ENCODE measurements at places on chromosomes 6 and 20.
A peak's percentile ranks its signal among the peaks of the same experiment; 100 is the strongest.

GRCh38 chr6:158911746-158912480 is 88.1 kb downstream of the RSPH3 start:
- DNase-seq: no peak

DNA sequence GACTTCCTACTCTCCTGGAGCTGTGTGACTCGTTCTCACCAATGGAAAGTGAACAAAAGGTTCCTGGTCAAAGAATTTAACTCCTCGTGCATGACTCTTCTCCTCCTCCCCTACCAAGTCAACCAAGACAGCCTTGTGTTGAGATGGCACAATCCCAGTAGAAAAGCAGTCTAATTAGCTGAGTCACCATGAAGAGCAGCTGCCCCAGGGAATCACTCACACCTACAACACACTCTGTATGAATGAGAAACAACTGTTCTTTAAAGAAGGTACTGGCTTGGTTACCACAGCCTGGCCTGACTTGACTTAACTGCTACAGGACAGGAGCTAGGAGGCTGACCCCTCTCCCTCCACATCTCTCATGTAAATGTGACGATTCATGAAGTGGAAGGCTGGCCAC is 2.9 kb upstream of the HLA-DOB start:
- DNase-seq: no peak

DNA sequence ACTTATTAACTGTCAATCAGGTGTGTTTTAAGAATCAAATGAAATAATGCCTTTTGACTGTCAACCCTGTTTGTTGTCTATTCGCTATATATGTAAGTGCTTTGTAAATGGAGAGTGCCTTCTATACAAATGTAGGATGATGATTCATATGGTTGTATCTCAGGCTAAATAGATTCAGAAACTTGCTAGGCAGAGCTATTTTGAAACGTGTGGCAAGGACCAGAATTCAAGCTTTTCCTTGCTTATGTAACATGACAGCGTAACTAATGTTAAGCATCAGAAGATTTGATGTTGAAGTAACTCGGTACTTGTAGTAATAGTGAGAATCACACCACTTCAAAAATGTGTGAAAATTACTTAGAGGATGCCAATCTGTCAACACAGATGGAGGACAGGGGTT is 3.4 kb downstream of the OGFRL1 start:
- no peak for DNase-seq

DNA sequence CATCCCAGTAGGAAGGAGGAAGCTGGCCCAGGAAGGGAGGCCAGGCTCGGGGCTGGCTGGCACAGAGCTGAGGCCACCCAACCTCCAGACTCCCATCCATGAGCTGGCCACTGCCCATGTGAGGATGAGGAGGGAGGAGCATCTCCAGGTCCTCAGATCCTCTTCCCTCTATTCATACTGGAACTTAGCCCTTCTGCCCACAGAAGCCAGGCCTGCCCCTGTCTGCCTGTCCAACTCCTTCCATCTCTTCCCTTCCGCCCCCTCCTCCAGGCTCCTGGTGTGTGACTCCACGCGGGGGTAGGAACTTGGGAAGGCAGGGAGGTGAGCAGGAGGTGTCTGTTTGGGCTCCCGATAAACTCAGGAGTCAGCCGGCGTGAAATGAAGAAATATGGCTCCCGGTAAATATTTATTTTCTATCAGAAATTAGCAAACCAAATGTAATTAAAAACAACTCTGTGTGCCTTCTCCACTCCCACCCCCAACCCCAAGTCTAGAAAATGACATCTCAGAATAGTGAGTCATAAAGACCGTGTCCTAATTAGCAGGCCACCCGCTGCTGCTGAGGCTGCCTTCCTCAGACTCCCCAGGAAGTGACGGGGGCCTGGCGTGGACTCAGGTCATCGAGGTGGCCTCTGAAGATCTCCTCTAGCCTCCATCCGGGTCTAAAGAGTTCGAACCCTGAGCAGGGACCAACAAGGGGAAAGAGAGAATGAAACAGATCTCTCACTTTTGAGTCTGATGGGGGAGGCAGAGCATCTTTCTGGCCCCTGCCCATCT is 81.9 kb downstream of the MDGA1 start:
- no peak for DNase-seq

DNA sequence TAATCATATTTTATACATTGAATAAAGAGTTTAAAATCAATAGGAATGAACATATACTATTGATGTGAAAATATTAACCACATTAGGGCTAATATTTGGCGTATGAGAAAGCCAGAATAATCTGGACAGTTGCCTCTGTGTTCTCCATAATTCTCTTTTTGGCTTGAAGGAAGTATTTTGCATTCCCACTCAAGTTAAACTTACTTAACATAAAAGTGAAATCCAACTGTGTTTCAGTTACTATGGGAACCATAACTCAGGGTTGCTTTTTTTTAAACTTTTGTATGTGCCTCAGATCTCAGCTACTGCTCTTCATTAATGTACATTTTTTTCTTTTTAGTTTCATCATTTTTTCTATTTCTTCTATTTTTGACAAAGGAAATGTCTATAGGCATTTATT is 479.8 kb downstream of the NKAIN2 start:
- DNase-seq: no peak

GRCh38 chr6:39153766-39154397 is 38.9 kb upstream of the SAYSD1 start:
- DNase-seq: no peak

DNA sequence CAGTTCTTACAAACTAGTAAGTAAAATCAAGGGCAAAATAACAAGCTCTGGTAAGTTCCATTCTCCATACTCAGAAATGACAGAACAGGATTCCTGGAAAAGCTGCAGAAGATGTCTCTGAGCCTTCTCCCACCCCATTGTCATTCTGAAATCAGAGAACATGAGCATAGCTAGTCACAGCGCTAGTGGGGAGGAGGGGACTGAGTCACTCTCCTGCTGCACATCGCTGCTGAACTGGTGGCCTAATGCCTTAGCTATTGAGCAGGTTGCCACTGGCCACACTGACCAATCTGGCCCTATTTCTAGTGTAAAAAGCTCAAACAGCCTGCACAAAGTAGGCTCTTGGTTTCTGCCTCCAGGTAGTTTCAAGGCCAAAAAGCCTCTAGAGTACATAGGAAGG is 26.1 kb upstream of the RIPPLY2 start:
- DNase-seq: no peak

DNA sequence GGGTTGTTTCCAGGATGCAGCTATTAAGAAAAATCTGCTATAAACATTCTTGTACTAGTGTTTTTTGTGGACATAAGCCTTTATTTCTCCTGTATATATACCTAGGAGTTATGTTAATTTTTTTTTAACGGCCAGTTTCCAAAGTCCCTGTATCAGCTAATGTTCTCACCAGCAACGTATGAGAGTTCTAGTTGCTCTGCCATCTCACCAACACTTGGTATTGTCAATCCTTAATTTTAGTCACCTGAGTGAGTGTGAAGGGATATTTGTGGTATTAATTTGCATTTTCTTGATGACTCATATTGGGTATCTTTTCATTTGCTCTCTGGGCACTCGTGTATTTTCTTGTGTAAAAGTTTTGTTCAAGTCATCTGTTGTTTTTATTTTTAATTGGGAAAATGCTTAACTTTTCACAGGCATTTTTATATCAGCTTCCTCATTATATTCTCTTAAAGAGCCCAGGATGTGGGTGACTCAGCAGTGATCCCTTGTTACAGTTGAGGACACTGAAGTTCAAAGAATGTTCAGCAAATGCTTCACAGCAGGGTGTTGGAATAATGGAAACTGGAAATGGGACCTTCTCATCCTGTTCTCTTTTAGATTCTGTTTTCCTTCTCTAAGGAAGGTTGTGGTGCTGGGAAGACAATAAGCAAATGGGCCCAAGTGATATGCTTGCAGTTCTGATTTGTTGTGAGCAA is 211.7 kb upstream of the PRND start:
- no peak for DNase-seq

GRCh38 chr6:5729813-5730517 is 276.8 kb downstream of the NRN1 start:
- no peak for DNase-seq

GRCh38 chr6:166029506-166029905 is 138.1 kb downstream of the TBXT start:
- DNase-seq: no peak

DNA sequence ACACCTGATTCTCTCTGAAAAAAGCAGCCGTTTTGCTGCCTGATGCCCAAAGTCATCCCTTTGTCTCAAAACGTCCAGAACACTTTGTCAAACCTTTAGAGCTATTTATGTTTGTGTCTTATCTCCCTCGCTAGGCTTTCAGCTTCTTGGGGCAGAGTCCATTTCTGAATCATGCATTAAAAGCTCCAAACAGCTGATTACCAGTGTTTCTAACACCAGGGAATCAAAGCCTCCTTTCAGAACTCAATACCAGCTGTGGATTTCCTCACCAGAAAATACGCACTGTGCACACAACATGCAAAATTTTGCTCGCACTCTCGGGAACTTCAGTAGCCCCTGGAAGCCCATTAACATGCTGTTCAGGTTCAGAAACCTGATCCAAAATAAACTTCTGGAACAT is 333.3 kb downstream of the HACE1 start:
- DNase-seq: no peak

DNA sequence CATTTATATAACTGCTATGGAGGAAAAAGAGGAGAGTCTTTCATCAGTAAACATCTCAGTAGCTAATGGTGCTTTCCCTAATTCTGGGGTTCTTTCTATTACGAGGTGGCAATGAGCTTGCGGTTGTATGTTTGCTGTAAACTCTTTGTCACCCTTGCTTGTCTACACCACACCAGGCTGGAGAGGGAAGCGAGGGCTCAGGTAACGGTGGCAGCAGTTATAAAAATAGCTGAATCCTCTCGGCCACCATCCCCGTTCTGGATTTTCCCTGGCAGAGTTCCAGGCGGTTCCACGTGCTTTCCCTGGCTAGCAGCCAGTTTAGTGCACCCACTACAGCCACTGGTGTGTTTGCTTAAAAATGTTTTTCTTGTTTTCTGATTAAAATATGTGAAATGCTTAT is 39.0 kb downstream of the MAS1 start:
- peak; percentile 41 for DNase-seq

DNA sequence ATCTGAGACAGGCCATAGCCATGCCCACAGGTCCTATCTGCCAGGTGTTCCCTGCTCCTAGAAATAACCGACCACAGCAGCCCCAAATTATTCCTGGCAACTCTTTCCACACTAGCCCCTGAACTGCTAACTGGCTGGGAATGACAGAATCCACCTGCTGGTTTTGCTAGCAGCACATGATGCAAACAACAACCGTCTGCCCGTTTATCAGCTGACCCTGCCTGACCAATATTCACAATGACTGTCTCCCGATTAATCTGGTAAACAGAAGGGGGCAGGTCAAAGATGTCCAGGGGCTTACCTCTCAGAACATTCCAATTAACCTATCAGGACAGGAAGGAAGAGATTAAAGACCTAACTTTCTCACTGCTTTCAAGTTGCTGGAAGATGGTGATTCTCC is 101.5 kb downstream of the NRSN1 start:
- no peak for DNase-seq

DNA sequence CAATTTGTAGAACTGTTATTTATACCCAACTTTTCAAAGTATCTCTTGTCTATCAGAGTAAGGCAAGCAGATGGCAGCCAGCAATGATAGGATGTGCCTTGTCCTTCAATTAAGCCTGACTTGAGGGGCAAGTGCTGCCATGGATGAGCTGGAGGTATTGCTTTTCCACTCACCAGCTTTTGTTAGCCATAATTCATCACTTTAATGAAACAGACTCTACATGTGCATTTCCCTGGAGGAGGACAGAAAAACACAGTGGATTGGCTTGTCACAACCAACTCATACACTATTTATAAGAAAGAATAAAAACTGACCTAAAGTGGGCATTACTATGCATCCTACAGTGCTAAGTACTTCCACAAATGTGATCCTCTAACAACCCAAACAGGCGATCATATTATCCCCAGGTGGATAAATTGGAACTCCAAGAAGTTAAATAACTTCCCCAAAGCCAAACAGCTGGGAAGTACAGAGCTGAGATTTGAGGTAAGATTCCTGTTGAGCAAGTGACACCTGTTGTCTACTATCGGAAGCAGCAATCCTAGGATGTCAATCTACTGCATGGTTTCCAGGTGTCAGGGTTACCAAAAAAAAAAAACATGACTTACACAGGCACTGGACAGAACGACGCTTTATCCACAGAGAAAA is 73.9 kb upstream of the NRSN1 start:
- no peak for DNase-seq

GRCh38 chr6:15561447-15562199 is 101.2 kb downstream of the DTNBP1 start:
- no peak for DNase-seq

DNA sequence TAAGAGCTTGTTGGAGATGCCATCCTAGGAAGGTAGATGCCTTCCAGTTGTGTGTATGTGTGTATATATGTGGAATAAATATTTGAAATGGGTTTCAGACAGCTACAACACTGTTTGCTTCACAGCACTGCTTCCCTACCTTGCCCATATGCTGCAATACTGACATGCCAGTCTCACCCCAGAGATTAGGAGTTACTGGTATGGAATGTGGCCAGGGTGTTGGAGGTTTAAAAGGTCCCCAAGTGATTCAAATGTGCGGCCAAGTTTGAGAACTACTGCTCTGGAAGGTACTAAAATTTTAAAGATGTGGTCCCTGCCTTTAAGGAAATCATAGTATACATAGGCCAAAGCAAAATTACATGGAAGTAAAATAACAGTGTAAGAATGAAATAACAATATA is 39.5 kb downstream of the BCKDHB start:
- DNase-seq: no peak

DNA sequence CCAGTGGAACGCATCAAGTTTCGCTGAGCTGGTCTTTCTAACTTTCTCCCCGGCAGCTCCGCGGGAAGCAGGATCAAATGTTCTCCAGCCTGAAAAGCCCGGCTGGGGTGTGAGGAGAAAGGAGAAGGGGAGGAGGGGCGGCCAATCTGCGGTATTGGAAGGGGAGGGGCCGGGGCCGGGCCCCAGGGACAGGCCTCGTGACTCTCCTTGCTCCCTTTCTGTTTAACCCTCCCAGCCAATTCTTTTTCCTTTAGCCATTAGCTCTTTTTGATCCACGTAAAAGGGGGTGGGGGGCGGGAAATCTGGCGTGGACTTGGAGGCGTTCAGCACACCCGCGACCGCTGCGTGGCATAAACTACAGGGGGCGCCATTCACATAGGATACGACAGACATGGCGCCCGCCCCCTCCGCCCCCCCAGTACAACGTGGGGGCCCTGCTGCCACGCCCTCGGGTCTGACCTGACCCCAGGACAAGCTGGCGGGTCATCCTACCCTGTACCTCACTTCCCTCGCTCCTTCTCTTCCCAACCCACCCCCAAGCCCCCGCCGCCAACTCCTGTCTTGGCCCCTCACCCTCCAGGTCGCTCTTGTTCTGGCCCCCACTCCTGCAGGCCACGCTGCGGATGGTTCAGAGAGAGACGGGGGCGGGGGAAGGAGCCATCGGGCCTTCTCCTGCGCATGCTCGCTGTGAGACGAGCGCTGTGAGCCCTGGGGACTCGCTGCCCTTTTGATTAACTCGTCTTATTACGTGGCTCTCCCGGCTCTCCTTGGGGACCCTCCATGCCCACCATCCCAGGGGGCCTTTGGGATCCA is 7.8 kb upstream of the MDGA1 start:
- DNase-seq: peak; percentile 49
